ENCODE measurements at places on chromosomes 5 and 9.

DNA sequence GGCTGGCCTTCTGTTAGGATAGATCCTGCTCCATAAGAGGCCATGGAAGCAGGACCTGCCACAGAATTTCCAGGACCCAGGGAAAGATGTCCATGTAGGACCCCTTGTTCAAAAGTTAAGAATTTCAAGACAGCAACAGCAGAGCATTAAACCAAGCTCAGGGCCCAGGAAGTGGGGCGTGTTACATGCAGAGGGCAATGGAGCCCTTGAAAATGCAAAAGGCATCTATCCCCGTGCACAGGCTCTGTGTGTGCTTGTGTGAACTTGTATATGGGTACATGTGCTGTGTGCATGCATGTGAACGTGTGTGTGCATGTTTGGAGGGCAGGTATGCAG is 14.4 kb upstream of the NKD2 start:
- DNase-seq, result no peak

GRCh38 chr5:62066761-62067277 is 239.2 kb upstream of the KIF2A start:
- DNase-seq, result no peak

- DNase-seq, result no peak
Observed at GRCh38 chr5:148401604-148402003, 17.8 kb downstream of the FBXO38 start.

DNA sequence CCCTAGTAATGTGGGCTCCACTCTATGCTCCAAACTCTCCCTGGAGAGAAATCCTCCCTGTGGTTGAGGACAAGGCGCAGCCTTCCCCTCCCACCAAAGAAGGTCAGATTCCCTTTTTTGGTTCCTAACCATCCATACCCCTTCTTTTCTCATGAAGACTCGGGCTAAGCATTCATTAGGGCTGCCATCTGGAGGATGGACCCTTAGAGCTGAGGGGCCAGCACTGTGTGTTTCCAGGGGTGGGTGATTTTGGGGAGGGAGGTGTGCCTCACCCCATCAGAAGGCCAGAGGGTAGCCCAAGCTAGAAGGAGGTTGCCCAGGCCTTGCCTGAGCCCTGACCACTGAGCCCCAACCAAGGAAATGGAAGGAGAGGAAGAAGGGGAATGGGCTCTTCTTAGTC is 36.8 kb downstream of the TGFBI start:
- DNase-seq, result no peak

DNA sequence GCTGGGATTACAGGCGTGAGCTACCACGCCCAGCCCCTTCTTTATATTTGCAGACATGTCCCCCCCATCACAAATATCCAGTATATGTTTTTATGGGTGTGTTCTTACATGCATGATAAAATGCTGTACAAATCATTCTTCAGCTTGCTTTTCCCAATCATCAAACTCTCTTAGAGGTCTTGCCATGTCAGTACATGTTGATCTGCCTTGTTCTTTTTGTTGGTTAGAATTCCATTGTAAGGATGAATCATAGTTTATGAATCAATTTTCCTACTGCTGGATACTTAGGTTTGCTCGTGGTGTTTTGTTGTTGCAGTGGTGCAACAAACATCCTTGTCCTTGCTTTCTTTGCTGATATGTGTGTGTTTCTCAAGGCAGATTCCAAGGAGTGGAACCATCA is 79.9 kb upstream of the NEURL1B start:
- DNase-seq, result no peak

GRCh38 chr5:112737070-112737462 is 619 bp upstream of the APC start:
- no peak for DNase-seq

DNA sequence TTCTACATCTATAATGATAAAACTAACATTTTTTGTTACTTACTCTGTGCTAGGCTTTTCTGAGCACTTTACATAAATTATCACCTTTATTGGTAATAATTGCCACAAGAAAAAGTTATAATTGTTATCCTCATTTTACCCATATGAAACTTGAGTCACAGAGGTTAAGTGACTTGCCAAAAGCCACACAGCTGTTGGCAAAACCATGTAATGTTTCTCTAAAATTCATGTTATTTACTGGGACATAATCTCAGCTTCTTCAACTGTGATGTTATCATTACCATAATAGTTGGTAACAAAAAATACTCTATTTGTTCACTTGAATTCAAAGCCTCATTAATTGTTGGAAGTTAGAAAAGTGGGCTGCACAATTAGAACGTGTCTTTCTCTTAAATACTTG is 437.3 kb downstream of the BRINP1 start:
- no peak for DNase-seq

DNA sequence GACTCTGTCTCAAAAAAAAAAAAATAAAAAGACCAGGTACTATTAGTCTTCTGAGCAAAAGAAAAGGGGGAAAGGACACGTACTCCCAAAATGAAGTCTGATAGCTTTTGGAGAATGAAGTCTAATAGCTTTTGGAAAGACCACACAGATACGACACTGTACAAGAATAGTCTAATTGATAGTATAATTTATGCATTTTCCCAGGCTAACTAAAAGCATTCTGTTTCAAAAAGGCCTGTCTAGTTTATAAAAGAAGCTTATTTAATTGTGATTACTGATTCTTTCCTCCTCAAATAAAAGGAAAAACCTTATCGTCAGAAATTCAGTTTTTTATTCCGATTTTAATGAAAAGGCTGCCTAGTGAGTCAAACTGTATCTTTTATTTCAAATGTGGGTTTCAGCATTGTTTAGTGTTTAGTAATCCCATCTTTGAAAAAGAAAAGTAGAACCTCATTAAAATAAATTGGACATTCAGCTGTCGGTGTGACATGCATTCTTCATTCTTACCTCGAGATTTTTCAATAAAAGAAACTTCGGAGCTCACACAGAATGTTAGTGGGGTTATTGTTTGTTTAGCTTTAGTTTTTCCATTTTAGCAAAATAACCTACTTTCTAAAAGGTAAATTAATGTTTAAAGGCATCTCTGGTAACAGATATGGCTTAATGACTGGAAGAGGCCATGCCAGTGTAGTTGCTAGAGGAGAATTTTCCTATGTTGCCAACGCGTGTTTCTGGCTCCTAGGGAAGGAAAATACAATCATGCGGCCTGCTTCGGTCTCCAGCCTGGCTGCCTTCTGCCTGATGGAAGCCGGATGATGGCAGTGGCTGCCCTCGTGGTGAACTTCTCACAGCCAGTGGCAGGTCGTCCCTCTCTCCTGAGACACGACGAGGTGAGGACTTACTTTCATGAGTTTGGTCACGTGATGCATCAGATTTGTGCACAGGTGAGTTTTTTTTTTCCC is 70.0 kb downstream of the NLN start:
- no peak for DNase-seq

DNA sequence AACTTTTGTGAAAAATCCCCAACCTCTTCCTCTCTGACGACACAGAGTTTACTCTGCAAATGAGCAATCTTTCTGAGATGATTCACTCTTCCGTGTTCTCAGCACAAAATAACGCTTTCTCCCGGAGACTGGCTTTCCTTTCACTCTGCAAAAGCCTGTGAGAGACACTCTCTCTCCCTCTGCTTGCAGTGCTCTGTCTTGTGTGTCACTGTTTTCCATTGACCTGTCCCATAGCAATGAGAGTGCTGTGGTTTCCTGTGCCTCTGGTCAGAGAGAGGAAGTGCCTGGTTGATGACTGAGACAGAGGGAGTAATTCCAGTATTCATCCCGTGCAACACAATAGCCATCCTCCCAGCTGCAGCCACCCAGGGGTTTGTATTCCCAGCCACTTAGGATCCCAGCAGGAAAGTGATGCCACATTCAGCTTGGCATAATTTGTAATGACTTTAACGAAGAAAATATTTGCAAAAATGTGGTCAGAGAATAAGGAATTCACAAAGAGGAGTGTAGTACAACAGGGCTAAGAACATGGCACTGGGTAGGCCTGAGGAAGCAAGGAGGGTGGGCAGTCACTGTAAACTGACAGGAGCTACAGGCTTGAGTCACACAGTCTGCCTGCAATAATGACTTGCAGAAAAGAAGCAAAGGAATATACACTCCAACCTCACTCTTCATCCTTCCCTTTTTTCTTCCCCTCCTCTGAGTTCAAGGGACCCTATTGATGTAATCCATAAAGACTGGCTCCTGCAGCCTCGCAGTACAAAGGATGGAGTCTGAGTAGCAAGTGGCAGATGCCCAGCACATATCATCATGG is 463.5 kb upstream of the RGMB start:
- no peak for DNase-seq

DNA sequence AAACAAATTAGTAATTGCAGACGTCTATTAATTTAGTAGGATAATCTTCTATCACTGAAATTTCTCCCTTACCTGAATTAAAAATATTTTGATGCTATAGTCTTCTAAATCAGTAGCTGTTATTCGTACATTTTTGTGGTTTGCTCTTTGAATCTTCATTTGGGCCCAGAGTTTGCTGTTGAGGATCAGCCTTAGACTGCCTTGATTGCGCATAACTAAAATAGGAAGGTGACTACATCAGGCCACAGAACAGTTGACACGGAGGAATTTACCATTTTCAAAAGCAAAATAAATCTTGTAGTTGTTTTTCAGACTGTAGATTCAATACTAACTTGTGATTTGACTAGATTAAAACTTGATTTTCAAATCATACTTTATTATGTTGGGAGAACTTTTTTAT is 11.8 kb upstream of the NADK2 start:
- DNase-seq, result no peak

- no peak for DNase-seq
Observed at GRCh38 chr5:56159521-56159947, 73.6 kb downstream of the ANKRD55 start.

DNA sequence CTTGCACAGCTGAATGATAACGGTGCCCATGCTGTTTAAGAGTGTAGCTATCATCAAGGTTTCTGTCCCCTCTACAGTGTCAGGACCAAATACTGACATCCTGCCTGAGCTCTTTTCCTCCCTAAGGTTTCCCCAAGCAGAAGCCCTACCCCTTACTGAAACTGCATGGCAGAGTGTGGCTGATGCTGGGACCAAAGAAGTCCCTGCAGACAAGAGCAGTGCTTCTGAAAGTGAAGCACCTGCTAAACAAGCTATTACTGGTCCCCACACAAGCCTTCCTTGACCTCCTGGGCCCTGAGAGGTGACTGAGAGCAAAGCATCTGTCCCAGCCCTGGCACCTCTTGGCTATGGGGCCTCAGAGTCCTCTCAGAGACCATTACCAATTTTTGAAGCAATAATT is 56.1 kb downstream of the CFAP90 start:
- DNase-seq, result no peak

DNA sequence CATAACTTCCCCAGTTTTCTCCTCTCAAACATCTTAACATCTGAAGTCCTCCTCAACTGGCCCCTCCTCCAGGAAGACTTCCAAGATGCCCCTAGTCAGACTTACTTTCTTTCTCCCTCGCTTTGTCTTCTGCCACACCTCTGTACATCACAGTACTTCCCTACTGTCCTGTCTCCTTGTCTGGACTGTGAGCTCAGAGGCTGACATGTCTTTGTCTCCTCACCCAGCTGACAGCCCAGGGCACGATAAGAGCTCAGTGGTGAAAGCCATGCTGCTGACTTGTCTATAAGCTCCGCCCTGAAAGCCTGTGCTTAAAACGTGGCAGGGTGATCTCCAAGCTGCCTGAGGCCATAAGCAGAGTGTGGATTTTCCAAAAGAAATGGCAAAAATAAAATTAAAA is 33.0 kb upstream of the SLC25A51 start:
- no peak for DNase-seq

DNA sequence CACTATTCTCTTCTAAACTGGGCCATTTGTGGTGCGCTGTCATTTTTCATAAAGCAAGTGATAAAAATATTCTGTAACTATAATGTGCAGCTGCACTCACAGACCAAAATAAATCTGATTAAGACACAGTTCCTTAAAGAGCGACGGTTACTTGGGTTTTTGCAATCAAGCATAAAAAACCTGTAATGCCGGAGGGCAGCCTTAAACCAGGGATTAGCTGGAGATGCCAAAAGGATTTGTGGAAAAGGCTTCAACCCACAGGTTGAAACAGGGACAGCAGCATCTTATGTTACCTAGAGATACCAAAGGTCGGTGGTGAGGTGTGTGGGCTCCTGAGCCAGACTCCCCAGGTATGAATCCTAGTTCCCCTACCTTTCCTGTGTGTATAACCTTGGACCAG is 49.3 kb downstream of the CTNND2 start:
- no peak for DNase-seq

DNA sequence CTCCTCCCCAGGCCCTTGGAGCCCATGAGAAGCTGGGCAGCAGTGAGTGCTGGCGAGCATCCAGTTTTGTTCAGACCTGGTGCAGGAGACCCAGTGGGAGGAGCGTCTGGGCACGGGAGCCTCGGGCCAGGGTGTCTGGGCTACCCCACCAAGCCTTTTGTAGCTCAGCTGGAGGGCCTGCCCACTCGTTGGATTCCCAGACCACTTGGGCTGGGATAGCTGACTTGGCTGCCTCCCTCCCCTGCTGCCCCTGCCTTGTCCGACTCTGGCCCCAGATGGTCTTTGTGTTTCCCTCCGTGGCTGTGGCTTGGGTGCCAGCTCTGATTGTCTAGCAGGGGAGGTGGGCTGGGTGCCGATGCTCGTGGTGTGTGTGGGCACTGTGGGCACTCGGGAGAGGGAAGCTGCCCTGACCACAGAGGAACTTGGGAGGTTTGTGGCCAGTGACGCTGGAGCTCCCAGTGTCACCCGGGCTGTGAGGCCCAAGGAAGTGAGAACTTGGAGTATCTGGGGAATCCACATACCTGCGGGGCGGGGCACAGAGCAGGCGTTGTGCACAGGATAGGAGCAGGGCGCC is 47.3 kb downstream of the WNK2 start:
- peak; percentile 4 for DNase-seq

DNA sequence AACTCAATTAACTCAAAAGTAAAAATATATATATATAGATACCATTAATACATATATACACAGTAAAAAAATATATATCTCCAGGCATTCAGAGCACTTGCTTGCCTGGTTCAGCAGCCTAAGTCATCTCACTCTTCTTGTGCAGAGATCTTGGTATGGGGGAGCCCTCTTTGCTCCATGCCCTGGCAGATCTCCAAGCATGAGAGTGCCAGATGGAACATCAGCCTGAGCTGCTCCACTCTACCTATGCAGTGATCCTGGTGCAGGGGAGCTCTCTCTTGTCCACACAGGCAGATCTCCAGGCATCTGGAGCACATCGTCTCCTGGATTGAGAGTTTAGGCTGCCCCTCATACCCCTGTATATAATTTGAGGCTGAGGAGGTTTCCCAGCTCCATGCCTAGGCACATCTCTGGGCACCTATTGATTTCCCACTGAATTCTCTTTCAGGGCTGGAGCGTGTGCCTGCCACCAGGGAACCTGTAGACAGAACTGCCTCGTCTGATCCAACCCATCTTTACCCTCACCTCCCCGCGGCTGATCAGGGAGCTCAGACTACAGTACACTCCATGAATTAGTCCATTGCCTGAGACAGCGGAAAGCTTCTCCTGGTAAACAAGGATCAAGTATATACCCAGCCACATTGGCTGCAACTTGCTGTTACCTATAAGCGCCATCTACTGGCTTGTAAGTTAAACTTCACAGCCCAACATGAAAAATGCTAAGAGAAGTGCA is 342.4 kb upstream of the GRIA1 start:
- no peak for DNase-seq

GRCh38 chr5:132277256-132277655 is 16.9 kb upstream of the SLC22A4 start:
- no peak for DNase-seq

- DNase-seq, result no peak
Observed at GRCh38 chr5:54133917-54134316, 176.5 kb downstream of the ARL15 start.

GRCh38 chr9:88990041-88990728 is 1.1 kb upstream of the S1PR3 start:
- DNase-seq, result no peak

Data from CD4-positive, alpha-beta T cell treated with Interleukin-12 subunit alpha and Interleukin-12 subunit beta, for 1 hour (primary cell).